ENCODE measurements at places on chromosomes 4 and X.

DNA sequence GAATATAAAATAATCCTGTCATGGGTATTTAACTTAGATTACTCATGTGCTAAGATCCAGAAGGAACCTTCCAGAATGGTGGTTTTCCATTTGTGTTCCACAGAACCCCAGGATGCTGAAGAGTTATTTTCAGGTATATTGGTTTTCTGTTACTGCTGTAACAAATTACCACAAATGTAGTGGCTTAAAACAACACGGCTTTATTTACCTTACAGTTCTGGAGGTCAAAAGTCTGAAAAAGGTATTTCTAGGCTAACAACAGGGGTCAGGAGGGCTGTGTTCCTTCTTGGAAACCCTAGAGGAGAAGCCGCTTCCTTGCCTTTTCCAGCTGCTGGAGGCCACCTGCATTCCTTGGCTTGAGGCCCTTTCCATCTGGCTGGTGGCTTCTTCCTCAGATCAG is 57.9 kb upstream of the HPSE start:
- no peak for DNase-seq

- DNase-seq: peak; percentile 72
Observed at GRCh38 chr4:122163301-122163700, 11.2 kb downstream of the BLTP1 start.

DNA sequence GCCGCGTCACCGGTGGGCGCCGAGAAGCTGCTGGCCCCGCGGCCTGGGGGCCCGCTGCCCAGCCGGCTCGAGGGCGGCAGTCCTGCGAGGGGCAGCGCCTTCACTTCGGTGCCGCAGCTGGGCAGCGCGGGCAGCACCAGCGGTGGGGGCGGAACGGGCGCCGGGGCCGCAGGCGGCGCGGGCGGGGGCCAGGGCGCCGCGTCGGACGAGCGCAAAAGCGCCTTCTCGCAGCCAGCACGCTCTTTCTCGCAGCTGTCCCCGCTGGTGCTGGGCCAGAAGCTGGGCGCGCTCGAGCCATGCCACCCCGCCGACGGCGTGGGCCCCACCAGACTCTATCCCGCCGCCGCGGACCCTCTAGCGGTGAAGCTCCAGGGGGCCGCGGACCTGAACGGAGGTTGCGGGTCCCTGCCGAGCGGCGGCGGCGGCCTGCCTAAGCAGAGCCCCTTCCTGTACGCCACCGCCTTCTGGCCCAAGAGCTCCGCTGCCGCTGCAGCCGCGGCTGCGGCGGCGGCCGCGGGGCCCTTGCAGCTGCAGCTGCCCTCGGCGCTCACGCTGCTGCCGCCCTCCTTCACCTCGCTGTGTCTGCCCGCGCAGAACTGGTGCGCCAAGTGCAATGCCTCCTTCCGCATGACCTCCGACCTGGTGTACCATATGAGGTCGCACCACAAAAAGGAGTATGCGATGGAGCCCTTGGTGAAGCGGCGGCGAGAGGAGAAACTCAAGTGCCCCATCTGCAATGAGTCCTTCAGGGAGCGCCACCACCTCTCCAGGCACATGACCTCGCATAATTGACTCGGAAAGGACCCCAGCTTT is 5.6 kb downstream of the PRDM8 start:
- no peak for DNase-seq

- DNase-seq: no peak
Observed at GRCh38 chr4:14392378-14392777, 609.9 kb upstream of the CPEB2 start.

DNA sequence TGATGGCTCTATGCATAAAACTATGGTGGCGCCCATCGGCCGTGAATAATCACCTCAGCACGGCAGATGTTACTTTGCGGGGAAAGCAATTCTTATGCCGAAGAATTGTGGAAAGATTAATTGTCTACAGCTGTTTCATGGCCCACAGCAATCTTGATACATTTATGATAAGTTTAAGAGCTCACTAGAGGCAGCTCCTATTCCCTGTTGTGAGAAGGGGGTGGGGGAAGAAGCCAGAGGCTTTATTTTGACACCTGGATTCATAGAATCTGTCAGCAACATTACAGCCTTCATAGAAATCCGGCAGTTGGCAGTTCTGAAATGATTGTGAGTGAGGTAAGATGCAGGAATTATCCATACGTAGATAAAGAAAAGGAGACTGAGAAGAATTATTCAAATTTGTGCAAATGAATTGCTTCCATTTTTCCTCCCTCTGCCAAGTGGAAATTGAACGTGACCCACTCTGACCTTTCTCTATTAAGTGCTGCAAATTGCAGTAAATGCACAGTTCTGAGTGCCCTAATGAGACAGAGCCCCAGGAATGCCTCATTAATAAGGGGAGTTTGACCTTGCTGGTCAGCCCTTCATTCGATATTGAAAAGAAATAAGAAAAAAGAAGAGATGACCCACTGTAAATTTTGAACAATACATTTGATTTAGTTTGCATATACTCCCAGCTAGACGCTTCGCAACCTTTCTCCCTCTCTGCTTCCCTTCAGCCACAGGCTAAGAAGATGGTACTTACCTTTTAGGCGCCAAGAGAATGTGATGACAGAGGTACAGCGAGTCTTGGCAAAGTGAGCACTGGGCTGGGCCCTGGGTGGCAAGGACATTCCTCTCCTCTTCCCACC is 188.8 kb downstream of the GPAT3 start:
- no peak for DNase-seq

- DNase-seq: no peak
Observed at GRCh38 chr4:138832563-138832962, 183.0 kb upstream of the NOCT start.

GRCh38 chrX:13376857-13377549 is 57.1 kb upstream of the ATXN3L start:
- no peak for DNase-seq
